Progenitor cell of endocrine pancreas (in vitro differentiated cells): ENCODE measurements at places on chromosomes 7 and 10.

- peaks cover 6% of the 10 kb centered on the region for H3K36me3 ChIP-seq
- no peak overlapping the region for H3K4me3 ChIP-seq
These were observed 68.5 kb downstream of the LRRC4 start for GRCh38 chr7:127962589-127963361.

GRCh38 chr10:89032141-89032891, 41.7 kb downstream of the FAS start:
- H3K4me1 ChIP-seq = peaks cover 8% of the 10 kb centered on the region
- DNase-seq = no peak
- no peaks in the 10 kb centered on the region for H3K36me3 ChIP-seq
- H3K27me3 ChIP-seq = peaks cover 53% of the 10 kb centered on the region

- no peak overlapping the region for H3K4me3 ChIP-seq
- H3K4me1 ChIP-seq = peaks cover 1% of the 10 kb centered on the region
- no peaks in the 10 kb centered on the region for H3K36me3 ChIP-seq
- no peaks in the 10 kb centered on the region for H3K27me3 ChIP-seq
- DNase-seq = no peak
These were observed 554.4 kb downstream of the INHBA start for GRCh38 chr7:41148521-41148951.

DNA sequence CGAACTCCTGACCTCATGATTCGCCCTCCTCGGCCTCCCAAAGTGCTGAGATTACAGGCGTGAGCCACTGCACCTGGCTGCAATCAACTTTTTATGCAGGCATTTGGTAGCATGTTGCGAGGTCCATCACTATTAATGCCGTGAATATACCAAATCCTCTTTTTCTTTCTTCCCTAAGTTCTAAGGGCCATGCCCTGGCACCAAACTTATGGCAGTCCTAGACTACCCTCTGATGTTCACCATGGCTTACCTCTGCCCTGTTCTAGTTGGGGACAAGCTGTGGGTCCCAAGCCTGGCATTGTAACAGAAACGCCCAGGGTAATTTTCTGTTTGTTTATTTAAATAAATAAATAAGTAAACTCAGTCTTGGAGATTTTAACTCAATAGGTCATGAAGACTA, 13.3 kb downstream of the PRSS2 start:
- H3K4me1 ChIP-seq = peaks cover 2% of the 10 kb centered on the region
- no peak for DNase-seq
- peaks cover 47% of the 10 kb centered on the region for H3K27me3 ChIP-seq
- H3K27ac ChIP-seq = no peak overlapping the region

- H3K4me3 ChIP-seq = no peak overlapping the region
- H3K36me3 ChIP-seq = no peaks in the 10 kb centered on the region
- no peaks in the 10 kb centered on the region for H3K4me1 ChIP-seq
- peaks cover 74% of the 10 kb centered on the region for H3K27me3 ChIP-seq
- no peak overlapping the region for H3K27ac ChIP-seq
- no peak for DNase-seq
These were observed 5.8 kb downstream of the IKZF1 start for GRCh38 chr7:50310361-50310760.

DNA sequence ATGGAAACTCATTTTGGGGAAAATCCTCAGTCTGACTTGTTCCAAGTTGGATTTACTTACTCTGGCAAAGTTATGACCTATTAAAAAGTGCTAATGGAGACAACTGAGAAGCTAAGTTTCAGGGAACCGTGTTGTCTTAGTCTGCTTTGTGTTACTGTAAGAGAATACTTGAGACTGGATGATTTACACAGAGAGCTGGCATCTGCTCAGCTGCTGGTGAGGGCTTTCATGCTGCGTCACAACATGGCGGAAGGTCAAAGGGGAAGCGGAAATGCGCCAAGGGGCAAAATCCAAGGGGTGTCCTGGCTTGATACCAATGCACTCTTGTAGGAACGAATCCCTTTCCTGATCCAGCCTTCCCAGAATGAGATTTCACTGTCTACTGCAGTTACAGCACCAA, 46.4 kb downstream of the MTURN start:
- no peaks in the 10 kb centered on the region for H3K36me3 ChIP-seq
- no peak overlapping the region for H3K27ac ChIP-seq
- no peak for DNase-seq

DNA sequence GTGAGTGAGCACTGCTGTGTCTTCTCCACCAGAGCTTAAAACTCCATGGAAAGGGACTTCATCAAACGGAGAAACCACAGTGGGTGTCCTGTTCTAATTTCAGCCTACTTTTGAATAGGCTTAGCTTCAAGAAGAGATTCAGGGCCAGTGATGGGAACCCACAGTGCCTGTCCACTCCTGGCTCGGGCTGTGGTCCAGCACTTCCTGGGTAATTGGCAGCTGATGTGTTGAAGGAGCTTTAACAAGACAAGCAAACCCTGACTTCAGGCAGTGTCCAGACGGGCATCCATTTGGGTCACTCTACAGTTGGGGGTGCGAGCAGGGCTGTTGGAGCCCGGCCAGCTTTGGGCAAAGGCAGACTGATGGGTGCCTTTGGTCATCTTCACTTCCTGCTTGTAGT, 14.5 kb downstream of the VWC2 start:
- no peak overlapping the region for H3K4me3 ChIP-seq
- DNase-seq = no peak
- no peak overlapping the region for H3K27ac ChIP-seq
- peaks cover 2% of the 10 kb centered on the region for H3K4me1 ChIP-seq
- peaks cover 39% of the 10 kb centered on the region for H3K27me3 ChIP-seq
- no peaks in the 10 kb centered on the region for H3K36me3 ChIP-seq

GRCh38 chr10:101535949-101536348, 52.1 kb downstream of the POLL start:
- DNase-seq = no peak
- H3K36me3 ChIP-seq = peaks cover 12% of the 10 kb centered on the region
- no peak overlapping the region for H3K27ac ChIP-seq
- no peaks in the 10 kb centered on the region for H3K27me3 ChIP-seq

DNA sequence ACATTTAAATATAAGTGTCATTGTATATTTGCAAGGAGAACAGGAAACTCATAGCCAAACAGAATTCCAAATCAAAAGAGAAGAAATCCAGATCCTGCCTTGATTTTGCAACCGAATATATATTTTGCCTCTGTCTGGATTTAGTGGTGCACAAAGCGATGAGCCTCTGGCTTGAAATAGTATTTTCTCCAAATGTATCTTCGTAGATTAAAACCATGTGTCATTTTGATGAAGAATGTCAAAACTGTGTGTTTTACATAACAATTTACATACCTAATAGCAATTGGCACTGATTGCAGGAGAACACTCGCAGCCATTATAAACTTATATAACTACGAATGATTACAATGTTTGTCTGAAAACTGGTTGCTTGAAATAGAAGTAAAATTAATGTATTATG, 156.4 kb downstream of the ARID5B start:
- no peak overlapping the region for H3K27ac ChIP-seq
- DNase-seq = no peak
- H3K4me1 ChIP-seq = peaks cover 9% of the 10 kb centered on the region
